Suppressor macrophage (primary cell): ENCODE measurements at places on chromosomes 2 and 18.
A peak's percentile ranks its signal among the peaks of the same experiment; 100 is the strongest.

- no peak for DNase-seq
These were observed 156.2 kb downstream of the CCDC148 start for GRCh38 chr2:158300394-158300793.

GRCh38 chr2:231688719-231689118, 19.6 kb upstream of the PTMA start:
- DNase-seq, result no peak

DNA sequence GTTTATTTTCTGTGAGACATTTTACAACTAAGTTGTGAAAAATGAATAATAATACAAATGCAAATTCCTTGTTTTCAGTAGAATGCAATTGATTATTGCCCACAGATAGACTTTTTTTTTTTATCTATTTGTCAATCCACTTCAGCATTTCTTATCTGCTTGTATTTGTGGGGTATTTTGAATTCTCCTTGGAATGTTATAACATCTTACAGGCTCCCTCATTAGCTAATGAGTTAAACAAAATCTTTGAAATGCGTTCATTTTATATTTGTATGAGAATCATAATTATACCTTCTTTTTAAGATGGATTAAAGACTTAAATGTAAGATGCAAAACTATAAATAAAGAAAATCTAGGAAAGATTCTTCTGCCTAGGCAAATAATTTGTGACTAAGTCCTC, 114.2 kb downstream of the CALCRL start:
- no peak for DNase-seq

DNA sequence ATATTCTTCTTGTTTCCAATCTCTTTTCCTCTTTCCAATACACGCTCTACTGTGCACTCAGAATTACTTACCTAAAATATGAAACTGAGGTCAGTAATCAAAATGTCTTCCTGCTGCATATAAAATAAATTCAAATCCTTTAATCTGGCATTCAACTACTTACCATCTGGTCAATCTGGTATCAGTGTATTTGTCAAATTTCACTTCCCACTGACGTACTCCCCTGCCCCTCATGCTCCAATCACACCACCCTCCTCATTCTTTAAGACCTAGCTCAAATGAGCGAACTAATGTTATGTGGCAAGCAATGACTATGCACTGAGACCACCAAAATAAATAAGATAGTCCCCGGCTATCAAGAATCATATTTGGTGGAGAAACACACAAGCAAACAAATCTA, 6.7 kb downstream of the ASB3 start:
- DNase-seq, result no peak

GRCh38 chr2:60439219-60439974, 114.1 kb downstream of the BCL11A start:
- DNase-seq, result peak; percentile 90

DNA sequence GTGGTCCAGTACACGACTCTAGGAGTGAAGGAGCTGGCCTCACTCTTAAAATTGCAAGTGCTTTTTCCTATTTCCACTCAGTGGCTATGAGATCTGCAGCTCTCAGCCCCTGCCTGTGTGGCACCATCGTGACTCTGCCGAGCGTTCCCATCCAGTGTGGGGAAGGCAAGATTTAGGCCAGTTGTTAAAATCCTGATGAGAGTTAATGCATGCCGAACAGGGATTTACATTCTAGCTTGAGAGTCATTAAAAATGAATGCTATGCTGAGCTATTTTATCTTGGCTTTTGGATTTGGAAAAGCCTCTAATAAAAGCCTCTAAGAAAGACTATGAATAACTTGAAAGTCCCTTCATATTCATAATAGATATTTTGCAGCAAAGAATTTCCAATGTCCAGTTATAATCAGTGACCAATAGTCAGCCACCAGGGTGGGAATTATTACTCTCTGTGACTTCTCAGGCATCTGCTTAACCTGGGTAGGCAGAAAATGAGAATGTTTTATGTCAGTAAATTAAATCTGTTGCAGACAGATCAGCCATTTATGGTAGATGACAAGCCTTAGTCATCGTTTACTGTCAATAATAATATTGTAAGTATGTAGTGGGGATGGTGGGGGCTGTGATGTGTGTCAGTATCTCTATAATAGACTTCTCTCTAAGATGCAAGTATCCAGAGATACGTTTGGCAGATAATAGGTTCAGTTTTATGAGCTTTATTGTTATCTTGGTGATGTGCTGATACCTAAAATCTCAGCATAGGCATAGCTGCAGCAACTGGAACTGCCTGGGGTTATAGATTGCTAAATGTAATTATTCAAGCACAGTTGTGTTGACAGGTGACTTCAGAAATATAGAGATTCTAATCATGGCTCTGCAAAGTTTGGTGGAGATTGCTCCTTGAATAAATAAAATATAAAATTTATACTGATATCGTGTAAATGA, 207.8 kb downstream of the SOCS6 start:
- DNase-seq, result no peak

DNA sequence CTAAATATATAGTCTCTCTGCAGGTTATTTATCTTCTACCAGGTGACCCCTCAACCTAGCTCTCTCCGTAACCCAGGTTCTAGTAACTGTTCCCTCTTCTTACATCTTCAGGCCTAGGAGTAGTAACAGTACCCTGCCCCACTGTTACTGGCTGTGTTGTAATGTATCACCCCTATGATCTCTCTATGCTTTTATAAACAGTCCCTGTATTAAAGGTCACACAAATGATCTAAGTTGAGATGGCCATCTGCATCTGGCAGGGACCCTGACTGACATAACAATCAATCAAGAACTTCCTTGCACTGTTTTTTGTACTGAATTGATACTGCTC, 219.7 kb upstream of the STK17B start:
- no peak for DNase-seq

DNA sequence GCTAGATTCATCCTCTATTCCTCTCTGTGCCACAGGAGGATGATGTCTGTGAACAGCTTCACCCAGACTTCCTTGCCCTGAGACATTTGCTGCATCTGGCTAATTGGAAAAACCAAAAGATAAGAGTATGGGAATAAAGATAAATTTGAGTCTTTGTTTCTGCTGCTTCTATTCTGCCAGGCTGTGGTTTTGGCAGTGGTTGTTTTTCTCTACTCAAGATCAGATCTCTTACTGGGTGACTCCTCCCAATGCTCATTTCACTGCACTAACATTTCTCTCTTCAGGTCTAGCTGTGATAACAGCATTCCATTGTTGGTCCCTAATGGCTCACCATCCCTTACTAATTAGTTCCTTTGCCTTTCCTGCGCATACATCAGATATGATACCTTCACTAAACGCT, 89.5 kb downstream of the CALCRL start:
- no peak for DNase-seq

GRCh38 chr2:174486563-174487107, at the start of gene GPR155:
Gene GPR155 (minus strand): TSS chr2:174487029. CDS start chr2:174481956, 5,073 bp downstream.
- DNase-seq, result peak; percentile 19

GRCh38 chr2:3768960-3769765, 65.8 kb downstream of the DCDC2C start:
- DNase-seq, result no peak

DNA sequence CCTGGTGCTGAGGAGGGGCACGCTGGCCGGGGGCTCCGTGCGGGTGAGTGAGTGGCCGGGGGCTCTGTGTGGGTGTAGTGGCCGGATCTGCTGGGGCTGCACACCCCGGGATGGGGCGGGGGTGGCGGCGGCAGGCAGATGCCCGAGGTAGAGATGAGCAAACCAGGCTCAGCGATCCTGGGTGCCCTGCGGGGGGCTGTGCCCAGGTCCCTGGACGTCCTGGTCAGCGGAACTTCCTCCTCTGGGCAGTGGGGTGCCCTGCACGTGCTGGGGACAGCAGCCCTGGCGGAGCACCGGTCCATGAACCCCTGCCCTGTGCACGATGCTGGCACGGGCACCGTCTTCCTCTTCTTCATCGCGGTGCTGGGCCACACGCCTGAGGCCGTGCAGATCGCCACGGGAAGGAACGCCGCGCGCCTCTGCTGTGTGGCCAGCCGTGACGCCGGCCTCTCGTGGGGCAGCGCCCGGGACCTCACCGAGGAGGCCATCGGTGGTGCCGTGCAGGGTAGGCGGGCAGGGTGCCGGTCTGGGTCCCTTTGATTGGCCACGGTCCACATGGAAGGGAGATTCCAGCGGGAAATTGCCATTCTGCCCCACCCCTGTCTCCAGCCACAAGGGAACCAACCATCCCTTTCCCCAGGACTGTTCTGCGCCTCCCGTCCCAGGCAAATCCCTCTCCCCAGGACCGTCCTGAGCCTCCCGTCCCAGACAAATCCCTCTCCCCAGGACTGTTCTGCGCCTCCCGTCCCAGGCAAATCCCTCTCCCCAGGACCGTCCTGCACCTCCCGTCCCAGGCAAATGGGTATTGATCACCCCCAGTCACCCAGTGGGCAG, 5.9 kb downstream of the NEU4 start:
- DNase-seq, result no peak

- DNase-seq, result no peak
These were observed 10.9 kb downstream of the TMBIM1 start for GRCh38 chr2:218281449-218281848.

GRCh38 chr2:18961991-18962421, 372.6 kb upstream of the NT5C1B start:
- no peak for DNase-seq

DNA sequence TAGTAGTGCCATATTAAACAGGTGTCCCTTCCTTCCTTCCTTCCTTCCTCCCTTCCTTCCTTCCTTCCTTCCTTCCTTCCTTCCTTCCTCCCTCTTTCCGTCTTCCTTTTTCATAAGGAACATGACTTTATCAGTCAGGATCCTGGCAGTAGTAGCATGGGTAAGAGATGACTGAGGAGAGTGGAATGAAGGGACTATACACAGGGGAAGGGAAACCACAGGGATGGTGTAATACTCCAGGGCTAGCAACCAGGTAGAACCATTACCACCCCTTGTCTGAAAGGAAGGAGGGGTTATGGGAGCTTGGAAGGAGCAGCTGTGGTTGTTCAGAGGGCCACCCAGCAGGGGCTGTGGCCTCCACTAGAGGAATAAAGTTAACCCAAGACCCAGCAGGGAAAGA, 23.2 kb upstream of the KDM3A start:
- DNase-seq, result no peak

DNA sequence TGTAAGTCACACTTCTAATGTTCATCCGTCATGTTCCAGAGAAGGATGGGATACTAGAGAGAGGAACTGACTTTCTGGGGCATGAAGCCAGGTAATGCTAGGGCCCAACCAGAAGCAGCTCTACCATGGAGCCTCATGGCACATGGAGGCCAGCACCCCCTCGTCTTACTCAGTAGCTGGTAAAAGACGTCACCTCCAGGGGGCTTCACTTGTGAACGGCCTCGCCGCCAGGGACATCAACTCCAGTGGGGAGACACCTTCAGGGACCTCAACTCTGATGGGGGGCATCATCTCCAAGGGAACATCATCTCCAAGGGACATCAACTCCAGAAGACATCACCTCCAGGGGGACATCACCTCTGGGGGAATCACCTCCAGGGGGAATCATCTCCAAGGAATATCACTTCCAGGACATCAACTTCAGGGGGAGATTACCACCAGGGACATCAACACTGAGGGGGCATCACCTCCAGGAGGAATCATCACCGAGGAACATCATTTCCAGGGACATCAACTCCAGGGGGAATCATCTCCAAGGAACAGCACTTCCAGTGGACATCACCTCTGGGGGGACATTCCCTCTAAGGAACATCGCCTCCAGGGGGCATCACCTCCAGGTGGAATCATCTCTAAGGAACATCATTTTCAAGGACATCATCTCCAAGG, 168.4 kb downstream of the NDUFA10 start:
- DNase-seq, result no peak

- no peak for DNase-seq
These were observed 90.9 kb downstream of the ACAA2 start for GRCh38 chr18:49722477-49722876.

DNA sequence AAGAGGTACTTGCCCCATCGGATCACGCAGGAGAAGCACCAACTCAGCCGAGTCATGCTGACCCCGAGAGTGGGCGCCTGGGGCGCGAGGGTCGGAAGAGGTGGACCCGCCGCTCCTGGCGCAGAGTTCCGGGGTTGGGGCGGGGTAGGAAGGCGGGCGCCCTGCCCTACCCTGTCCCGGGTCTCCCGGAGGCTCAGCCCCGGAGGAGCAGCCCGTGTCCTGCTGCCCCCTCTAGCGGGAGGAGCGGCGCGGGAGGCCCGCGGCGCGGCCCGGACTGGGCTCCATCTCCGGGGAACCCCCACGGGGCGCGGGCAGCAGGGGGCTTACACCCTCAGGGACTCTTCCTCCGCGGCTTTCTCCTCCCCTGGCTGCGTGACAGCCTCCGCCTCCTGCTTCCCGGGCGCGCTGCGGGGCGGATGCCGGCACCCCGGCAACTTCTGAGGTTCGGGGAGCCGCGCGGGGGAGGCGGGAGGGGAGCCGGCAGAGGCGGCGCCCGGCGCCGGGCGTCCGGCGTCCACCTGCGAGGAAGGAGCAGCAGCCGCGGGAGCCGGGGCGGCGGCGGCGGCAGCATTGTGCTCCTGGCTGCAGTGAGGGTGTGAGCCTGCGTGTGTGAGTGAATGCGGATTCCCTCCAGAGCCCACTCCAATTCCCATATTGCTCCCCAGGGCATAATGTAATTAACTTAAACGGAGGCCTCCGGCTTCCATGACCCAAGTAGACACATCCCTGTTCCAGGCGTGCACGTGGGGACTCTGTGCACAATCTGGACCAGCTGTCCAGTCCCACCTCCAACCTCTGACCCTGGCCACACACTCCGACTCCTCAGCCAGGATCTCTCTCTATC, 7.6 kb upstream of the TNS1 start:
- peak; percentile 75 for DNase-seq

DNA sequence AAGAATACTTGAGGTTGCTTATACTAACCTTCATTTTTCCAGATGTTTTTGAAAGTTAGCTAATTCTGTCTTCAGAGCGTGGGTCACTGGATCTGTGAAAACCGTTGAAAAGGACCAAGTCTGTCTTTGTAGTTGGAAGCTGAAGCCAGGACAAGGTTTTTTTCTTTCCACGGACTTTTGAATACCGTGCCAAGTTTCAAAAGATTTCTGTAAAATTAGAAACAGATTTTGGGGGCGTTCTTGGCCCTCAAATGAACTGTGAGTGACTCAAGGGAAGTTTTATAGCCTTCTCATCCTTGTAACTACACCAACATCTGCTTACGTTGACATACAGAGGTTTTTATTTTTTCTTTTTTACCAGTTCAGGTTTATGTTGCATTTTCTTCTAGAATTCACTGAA, at the start of gene FAP:
Gene FAP, minus strand, starts transcription at position 152 of the 400 bp plus-strand sequence. Its CDS starts 118 bp downstream, at position 34.
- no peak for DNase-seq

DNA sequence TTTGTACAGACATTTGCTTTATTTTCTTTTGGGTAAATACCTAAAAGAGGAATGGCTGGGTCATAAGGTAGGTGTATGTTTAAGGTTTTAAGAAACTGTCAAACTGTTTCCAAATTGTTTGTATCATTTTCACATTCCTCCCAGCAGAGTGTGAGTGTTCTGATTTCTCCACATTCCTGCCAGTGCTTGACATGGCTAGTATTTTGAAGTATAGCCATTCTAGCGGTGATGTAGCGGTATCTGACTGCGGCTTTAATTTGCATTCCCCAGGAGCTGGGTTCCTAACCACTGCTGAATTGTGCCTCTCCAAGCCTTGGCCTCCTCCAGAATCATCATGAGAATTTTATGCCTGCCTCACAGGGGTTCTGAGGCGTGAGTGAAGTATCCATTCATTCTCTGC, 61.8 kb upstream of the ARL4C start:
- no peak for DNase-seq

GRCh38 chr18:78948707-78949106, 30.9 kb upstream of the SALL3 start:
- no peak for DNase-seq

- DNase-seq, result no peak
These were observed 12.1 kb downstream of the CFAP65 start for GRCh38 chr2:219028996-219029828.
